ENCODE measurements at places on chromosomes 2 and 18.

- peak; percentile 12 for DNase-seq
Measured at GRCh38 chr2:68318914-68319397, 793 bp downstream of the CNRIP1 start.

GRCh38 chr2:3902131-3902530, 198.8 kb downstream of the DCDC2C start:
- DNase-seq = no peak

DNA sequence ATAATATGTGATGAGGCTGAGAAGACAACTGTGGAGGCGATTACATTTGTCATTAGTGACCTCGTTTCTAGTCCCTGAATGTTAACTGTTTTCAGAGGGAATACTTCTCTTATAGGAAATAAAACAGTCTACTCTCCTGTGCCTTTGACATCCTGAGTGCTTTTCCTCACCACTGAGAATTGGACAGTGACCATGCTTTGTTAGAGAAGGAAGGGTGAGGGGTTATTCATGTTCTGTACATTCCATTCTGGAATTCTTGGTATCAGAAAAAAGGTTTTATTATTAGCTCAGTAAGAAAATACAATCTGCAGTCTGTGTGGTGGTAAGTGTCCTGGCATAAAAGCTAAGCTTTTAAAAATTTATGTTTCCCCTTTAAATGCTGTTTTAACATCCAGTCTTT, 58.8 kb downstream of the PARD3B start:
- DNase-seq = no peak

DNA sequence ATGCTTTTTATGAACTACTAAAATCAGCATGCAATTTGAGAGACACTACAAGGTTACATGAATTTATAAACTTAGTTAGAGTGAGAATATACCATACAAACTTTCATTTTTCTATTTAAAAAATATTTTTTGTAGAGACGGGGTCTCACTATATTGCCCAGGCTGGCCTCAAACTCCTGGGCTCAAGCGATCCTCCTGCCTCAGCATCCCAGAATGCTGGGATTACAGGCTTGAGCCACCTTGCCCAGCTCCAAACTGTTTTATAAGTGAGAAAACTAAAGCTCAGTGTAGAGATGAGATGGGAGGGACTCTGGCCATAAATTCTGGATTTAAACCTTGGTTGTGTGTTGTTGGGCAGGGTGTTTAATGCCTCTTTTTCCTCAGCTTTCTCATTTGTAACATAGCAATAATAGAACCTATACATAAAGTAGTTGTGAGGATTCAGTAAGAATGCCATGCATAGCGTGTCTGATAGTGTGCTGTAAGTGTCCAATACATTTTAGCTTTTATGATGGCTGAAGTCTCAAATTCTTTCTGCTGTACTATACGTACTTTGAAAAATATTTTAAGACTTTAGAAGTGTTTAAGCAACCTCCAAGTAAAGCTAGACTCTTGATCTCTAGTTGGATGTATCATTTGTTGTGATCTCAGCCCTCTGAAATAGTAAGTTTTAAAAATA, 9.7 kb downstream of the CAB39 start:
- no peak for DNase-seq

GRCh38 chr2:68385220-68385906, 20.3 kb downstream of the PLEK start:
- DNase-seq = no peak

DNA sequence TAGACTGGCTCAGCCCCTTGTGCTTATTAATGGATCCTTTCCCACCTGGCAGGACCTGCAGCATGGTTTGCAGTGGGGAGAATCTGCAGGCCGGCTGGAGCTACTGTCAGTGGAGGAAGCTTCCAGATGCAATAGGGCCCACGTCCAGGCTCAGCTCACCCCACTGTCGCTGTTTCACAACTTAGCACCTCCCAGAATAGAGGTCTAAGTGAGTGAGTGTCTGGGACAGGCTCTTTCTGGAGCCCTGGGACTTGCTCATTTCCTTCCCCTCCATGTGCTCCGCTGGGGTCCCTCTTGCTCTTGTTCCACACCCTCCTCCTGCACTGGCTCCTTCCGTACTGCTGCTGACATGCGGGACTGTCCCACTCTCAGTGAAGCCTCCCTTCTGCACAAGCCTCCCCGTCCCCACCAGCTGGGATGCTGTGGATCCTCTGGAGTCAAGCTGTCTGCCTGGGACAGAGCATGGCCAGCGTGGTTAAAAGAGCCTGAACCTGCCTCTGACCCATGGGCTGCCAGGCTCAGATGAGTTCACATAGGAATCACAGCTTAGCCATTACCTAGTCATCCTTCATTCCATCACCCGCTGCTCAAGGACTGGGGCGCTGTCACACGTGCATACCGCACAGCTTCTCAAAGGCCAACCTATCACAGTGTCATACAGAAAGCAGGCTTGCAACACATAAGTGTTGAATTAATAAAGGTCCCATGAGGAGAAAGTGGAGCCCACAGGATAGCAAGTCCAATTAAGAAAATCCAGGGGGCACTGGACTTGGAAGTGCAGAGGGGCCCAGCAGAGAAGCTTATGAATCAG, 135.9 kb downstream of the ACKR3 start:
- peak; percentile 32 for DNase-seq

DNA sequence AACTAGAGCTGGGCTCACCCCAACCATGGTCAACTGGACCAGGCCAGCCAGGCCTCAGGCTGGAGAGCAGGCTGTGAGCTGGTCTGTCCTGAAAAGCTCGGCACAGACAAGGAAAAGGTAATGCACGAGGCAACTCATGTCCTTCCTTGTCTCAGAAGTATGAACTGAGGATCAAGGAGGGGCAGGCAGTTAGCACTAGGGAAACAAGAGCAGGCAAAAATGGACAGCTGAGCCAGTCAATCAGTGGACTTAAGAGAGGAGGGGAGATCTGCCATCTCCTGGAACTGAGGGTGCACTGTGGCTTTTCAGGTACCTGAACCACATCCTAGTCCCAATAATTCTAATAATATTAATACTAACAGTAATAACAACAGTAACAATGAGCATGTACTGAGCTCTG, 20.6 kb upstream of the WIPF1 start:
- DNase-seq = no peak

DNA sequence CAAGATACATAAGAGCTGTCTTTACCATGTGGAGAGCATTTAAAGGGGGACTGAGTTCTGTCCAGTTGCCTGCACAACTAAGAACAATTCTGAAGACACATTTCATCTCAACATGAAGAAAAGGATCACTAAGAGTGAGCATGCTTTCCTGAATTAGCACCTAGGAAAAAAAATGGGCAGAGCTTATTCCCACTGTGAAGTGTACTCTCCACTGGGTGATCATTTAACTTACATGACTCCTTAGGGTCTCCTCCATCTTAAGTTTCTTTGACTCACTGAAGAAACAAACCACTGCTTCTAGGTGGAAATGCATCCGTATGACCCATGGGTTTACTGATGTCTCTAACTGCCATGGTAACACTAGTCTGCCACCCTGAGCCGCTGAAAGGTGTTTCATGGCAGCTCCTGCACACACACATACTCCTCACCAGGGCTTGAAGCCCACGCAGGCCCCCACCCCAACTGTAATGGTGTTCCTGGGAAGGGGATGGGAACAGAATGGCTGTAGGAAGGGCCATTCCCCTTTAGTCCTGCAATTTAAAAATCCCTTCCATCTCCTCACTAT, 27.1 kb downstream of the HDLBP start:
- DNase-seq = no peak

- DNase-seq = no peak
Measured at GRCh38 chr2:200423541-200423940, 86.3 kb downstream of the KCTD18 start.

DNA sequence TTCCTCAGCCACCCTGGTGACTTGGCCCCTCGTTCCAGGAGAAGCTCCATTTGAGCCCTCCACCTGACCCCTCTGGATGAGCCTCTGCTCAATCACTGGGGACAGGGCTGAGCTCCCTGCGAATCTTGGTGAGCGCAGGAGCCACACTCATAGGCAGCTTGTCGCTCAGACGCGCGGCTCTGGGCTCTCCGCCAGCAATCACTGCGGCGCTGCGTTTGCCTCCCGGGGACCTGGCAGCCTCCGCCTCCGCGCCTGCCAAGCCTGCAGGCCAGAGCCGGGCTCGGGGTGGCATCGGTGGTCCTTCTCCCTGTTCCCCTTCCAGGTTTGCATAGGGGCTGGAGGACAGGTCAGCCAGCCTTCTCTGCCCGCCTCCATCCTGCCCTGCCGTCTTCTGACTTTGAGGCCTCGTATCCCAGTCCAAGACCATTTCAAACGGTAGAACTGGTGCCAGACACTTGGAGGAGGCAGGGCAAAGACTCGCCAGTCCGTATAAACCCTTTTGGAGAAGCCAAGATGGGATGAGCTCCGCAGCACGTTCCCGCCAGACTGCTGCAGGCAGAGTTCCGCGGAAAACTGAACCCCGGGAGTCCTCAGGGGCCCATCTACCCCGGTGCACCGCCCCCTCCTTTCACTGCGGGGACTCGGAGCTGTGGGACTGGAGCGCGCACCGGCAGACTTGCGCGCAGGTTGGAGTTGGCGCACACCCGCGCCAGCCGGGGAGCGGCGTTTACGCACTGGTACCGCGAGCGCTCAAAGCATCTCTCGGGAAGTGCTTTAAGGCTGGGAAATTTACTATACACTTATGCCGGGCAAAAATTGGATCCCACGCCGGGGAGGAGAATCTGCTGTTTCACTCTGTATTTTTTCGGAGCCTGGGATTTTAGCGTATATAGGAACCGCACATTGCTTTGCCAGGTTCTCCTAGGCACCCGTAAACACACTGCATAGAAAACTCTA, 1.1 kb upstream of the TACR1 start:
- peak; percentile 32 for DNase-seq

- DNase-seq = peak; percentile 17
Measured at GRCh38 chr2:218074031-218074430, 5.0 kb downstream of the RUFY4 start.

- no peak for DNase-seq
Measured at GRCh38 chr2:113112871-113113270, 14.5 kb upstream of the IL1RN start.

GRCh38 chr18:62982600-62983251, 267.4 kb downstream of the PHLPP1 start:
- peak; percentile 65 for DNase-seq

DNA sequence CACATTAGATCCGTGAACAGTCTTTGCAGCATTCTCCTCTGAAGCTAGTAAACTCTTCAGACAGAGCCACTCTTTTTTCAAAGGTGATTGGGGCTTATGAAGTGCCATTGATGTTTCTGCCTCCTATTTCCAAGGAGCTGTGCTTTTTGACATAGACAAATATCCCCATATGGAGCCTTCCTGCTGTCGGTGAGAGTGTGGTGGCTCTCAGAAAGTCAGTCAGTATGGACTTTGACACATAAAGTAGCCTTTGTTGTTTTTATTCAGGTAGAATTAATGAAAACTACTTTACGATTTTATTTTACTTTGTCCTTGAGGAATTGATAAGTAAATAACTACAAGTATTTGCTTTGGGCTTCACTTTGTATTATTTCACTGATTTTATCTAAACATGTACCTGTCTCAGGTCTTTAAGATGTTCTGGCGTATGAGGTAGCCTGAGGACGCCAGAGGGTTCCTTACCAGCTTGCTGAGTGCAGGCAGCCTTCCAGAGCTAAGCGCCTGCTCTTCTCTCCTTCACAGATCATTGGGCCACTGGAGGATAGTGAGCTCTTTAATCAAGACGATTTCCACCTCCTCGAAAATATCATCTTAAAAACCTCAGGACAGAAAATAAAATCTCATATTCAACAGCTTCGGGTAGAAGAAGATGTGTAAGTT, 69.7 kb downstream of the UGGT1 start:
- DNase-seq = no peak

GRCh38 chr2:10750610-10751009, 29.2 kb downstream of the ATP6V1C2 start:
- DNase-seq = no peak

- no peak for DNase-seq
Measured at GRCh38 chr18:61782545-61782944, 110.3 kb downstream of the RNF152 start.

- DNase-seq = peak; percentile 47
Measured at GRCh38 chr2:86453836-86454235, 12.7 kb downstream of the KDM3A start.

- DNase-seq = no peak
Measured at GRCh38 chr18:48481092-48481491, 57.7 kb upstream of the CTIF start.

GRCh38 chr2:96636551-96637171, 1.5 kb downstream of the KANSL3 start:
- DNase-seq = no peak

DNA sequence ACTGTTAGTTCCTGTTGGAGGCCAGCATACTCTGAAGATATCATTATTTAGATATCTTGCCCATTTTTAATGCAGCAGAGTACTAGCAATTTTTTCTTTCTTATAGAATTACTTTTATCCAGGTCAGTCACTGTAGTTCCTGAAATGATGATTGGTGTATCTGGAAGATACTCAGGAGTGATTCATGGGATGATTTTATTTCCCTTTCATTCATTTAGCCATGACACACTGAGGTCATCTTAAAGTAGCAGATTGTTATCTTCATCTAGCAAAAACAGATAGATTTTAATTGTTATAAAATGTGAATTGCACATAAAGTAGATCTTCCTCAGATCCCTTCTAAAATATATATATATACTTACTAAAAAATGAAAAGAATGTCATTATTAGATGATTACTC, 109.1 kb downstream of the PIK3C3 start:
- no peak for DNase-seq

GRCh38 chr18:79784965-79785770, 12.6 kb upstream of the KCNG2 start:
- no peak for DNase-seq

DNA sequence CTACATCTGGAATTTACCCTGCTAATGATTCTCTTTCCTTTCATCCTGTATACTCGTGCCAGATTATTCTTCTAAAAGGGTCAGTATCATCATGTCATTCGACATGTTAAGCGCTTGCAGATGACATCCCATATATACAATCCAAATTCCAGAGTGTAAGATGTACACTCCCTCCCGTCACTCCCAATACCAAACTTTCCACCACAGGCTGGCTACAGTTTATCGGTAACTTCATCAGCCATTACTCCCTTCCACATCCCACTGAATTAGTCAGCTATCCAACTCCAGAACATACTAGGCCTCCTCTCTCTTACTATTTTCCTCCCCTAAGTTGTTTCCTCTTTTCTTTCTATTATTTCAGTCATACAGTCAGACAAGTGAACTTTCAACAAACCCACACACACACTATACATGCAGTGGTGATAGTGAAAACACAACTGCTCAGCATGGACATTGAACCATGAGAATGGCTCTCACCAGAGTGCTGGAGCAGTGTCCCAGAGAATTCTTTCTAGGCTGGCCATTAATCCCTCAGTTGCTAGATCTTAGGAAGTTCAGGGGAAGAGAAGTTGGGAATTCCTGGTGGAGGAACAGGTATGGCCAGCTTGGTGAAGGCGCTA, 10.6 kb upstream of the NMI start:
- no peak for DNase-seq
